ENCODE measurements at places on chromosomes 11 and 22.

DNA sequence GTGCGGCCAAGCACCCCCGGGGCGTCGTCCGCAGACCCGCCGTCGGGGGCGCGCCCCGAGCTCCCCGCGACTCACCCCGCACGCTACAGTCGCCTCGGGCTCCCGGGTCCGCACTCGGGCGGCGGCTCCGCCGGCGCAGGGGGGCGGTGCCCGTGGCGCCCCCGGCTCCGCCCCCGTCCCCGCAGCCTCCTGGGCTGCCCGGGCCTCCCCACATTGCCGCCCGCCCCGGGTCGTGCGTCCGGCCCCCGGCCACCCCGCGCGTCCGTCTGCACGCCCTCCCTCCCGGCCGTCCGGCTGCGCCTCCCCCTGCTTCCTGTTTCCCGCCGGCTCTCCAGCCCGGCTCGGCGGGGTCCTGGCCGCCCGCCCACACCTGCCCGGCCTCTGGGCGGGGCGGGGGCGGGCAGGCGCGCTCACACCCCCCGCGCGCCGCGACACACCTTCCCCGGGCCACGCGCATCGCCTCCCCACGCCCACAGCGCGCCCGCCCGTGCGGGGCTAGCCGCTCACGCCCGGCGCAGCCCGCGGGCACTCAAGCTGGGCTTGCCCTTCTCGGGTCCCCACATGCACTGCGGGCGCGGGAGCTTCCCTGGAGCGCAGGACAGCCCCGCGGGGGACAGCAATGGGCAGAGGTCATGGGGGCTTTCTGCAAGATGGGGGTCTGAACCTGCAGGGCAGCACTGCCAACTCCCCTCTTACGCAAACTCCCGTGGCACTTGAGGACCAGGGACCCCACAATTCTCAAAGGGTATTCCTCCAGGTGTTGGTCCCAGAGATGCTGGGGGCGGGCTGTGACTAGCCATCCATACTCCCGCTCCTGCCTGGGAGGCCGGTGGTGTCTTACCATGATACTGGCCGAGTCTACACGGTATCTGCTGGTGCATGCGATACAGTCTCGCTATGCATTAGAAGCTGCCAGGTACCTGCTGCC is at the start of gene CARD10:
CARD10 (minus strand) TSS at position 148 of the 928 bp plus-strand sequence. CDS start 215 bp downstream, outside the sequence.
- peak; percentile 66 for DNase-seq

GRCh38 chr22:48887394-48888332 is 940.0 kb downstream of the BRD1 start:
- no peak for DNase-seq

GRCh38 chr11:58688789-58689503 is 42.8 kb downstream of the GLYAT start:
- DNase-seq, result no peak

GRCh38 chr11:86370922-86371594 is 3.6 kb upstream of the CCDC81 start:
- no peak for DNase-seq

GRCh38 chr11:18295316-18295715 is 26.6 kb downstream of the HPS5 start:
- no peak for DNase-seq

- no peak for DNase-seq
Observed at GRCh38 chr11:131077340-131077739, 161.1 kb upstream of the SNX19 start.

DNA sequence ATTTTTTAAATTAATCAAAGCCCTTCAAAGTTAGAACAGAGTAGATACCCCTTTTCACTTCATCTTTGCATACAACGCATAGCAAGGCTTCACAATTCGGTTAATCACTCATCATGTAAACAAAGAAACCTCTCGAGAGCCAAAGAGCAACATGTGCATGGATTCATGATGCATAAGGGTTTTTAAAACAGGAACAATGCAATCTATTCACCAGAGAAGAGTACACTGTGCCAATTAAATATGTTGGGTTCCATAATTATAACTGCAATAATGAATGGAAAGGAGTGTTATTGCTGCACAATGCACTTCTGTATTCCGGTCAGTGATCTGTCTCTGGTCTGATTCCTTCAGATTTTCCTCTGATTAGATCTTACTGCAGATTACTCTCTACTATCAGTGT is 45.3 kb downstream of the CADM1 start:
- no peak for DNase-seq

DNA sequence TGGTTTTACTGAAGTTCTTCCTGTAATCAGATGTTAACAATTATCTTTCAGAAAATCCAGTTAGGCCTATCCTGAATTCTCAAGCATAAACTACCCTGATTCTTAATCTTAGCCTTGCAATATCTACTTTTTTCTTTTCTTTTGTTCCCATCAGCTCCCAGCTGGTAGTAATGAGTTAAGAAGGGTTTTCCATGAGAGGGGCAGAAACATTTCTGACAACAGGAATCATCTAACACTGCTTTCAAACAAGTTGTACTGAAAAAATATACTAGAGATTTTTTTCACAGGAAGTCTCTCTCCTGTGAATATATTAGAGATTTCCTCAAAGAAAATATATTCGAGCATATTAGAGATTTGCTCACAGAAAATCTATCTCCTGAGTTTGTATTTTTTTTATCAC is 3.3 kb upstream of the TRIM6 start:
- no peak for DNase-seq

- peak; percentile 3 for DNase-seq
Observed at GRCh38 chr11:24575392-24575791, 78.5 kb downstream of the LUZP2 start.

DNA sequence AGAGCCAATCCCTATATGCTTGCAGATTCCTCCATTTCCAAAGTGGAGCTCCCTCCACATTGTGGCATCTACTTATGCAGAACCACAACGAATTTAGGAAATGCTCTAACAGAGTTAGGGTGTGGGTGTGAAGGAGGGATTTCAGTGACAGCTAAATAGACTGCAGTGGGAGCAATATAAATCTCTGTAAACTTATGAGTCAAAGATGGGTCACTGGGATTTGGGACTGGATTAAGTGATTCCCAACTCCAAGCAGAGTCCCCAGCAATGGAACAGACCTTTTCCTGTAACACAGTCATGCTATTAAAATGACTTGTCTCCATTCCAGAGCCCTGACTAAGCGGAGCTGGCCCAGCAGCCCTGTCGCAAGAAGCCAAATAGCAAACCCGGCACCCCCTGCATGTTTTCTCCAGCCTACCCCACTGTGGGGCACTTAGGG is 36.6 kb downstream of the RPL27A start:
- peak; percentile 87 for DNase-seq

DNA sequence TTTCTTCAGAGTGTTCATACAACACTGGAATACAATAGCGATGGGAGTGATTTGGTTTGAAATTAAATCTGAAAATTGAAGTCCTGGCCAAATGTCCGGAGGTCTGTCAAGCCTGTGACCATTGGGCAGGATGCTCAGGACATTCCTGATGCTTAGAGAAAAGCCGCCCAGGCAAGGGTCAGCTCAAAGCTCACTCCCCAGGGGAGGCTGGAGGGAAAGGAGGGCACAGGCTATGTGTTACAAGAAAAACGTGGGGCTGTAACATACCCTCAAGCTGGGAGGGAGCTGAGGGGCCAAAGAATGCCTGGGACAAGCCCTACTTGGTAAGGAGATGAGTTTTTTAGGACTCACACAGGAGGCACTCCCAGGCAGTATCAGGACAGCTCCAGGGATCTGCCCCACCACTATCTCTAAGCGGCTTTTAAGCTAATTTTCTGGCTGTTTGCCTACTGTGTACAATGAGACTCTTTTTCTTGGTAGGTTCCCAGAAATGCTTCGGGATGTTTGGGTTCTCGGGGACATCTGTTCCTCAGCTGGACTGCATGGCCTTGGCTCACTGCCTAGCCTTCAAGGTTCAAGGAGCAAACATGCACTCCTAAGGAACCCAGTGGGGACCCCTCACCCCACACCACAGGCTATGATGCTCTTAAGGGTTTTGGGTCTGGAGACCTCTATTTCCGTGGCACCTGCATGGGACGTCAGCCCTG is 500.1 kb downstream of the BRD1 start:
- no peak for DNase-seq

DNA sequence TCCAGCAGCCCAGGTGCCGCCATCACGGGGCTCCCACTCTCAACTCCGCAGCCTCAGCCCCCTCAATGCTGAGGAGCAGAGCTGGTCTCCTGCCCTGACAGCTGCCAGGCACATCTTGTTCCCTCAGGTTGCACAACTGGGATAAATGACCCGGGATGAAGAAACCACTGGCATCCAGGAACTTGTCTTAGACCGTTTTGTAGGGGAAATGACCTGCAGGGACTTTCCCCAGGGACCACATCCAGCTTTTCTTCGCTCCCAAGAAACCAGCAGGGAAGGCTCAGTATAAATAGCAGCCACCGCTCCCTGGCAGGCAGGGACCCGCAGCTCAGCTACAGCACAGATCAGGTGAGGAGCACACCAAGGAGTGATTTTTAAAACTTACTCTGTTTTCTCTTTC is at the start of gene SAA1:
SAA1 (plus strand) TSS at position 316 of the 400 bp plus-strand sequence. CDS start 624 bp downstream, outside the sequence.
- no peak for DNase-seq

DNA sequence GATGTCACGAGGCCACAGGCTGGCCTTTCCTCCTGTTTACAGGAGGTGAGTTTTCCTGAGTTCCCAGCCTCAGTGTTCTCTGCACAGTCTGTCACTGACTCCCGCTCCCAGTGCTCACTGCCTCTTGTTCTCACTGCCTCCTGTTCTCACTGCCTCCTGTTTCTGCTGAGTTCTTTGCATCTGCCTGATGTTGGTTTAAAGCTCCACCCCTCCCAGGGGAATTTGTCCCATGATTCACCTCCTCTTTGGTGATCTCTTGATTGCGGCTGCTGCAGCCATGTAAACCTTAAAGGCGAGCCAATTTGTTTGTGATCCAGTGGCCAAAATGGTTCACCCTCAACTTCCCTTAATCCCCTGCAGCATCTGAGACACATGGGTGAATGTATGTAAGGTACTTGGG is 6.0 kb upstream of the TUBA8 start:
- DNase-seq, result no peak

DNA sequence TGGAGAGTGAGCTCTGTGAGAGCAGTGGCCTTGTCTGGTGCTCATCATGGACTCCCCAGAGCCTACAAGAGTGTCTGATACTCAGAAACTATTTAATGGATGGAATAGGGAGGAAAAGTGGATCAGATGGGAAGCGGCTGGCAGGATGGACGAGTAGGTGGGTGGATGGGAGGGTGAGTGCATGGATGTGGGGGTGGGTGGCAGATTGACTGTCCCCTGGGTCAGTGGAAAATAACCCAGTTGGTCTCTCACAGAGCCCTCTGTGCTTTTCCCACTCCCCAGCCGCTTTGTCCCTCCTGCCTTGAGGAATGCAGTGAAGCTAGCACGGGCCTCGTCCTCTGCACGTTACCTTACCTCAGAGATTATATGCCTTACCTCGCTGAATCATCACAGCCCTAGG is 5.9 kb downstream of the SPI1 start:
- no peak for DNase-seq

DNA sequence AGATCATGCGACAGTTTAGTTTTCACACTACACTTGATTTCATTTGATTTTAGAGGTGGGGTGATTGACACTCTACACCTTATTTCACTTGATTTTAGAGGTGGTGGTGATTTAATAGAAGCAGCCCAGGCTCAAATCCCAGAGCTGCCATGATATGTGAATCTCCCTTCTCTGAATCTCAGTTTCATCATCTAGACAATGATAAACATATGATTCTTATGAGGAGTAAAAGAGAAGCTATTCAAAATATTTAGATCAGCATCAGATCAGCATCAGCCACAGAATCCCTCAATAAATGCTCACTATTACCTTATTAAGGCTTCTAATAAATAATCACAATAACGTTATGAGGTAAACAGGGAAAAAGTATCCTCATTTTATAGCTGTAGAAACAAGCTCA is 98.8 kb downstream of the MSANTD4 start:
- DNase-seq, result no peak

- DNase-seq, result no peak
Observed at GRCh38 chr11:87454241-87454640, 416.5 kb downstream of the TMEM135 start.

GRCh38 chr11:69257838-69258658 is 35.9 kb upstream of the MYEOV start:
- DNase-seq, result no peak

- no peak for DNase-seq
Observed at GRCh38 chr11:109956124-109956793, 136.9 kb upstream of the ZC3H12C start.

DNA sequence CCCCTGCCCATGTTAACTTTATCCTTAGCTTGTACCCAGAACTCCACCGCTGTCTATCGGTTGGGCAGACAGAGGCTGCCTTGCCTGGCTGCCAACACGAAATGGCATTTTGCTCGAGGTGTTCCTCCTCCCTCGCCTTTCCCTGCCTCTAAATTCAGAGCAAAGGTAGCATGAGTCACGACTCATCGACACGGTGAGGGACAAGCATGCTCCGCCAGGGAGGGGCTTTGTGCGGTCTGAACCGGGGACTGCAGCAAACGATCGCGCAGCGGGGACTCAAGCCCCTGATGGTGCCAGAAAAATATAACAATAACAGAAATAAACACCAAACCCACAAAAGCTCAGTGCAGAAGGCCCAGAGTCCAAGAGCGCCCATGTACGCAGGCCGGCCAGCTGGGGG is 52.3 kb downstream of the RTL6 start:
- no peak for DNase-seq

GRCh38 chr22:45896964-45897538 is 79.9 kb downstream of the WNT7B start:
- no peak for DNase-seq

DNA sequence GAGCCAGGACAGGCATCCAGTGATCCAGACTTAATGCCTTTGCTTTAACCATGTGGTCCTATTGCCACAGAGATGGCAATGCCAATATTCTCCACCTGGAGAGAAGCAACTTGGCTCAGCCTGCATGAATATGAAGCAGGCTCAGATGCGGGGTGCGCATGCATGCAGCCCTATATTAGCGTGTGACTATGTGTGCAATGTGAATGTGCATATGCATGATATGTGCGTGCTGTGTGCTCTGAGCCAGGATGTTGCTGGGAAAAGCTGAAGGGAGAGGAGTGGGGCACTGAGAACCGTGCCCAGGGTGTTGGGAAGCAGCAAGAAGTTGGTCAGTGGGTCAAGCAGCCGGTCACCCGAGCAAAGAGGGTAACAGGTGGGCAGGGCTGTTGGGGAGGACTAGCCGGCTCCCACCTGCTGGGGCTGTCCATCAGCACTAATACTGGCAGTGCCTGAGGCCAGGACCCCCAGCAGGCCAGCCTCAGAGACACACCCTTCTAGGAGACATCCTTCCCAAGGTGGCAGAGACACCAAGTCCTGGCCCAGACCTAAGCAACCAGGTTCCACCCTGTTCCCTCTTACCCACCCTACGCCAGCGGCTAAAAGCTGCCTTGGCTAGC is 24.8 kb upstream of the MYOD1 start:
- no peak for DNase-seq

DNA sequence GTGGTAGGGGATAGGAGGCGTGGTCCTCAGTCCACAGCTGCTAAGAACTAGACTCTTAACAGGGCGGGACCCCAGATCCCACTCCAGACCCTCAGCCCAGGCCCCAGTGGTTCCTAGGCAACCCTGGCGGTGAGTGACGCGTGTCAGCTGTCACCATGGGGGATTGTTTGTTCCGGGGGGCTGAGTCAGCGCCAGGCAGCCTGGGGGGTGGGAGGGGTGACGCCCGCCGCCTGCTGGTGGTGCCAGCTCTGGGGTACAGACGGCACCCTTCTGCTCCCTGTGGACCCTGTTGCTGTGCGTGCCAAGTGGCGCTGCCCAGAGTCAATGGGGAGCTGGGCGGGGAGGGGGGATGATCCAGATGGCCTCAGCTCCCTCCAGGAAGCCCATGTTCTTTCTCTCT is 2.5 kb downstream of the CNIH2 start:
- DNase-seq, result no peak

GRCh38 chr11:45057938-45058646 is 88.3 kb upstream of the PRDM11 start:
- no peak for DNase-seq

GRCh38 chr22:37162221-37163095 is 12.7 kb upstream of the IL2RB start:
- no peak for DNase-seq

GRCh38 chr11:96842731-96843130 is 452.9 kb downstream of the JRKL start:
- no peak for DNase-seq
